Transverse colon (tissue), 4 donors: ENCODE measurements at places on chromosomes 12 and 14. TPM values are rescaled to one million over a fixed set of nuclear protein-coding genes. Genes with fewer than 3 reads are reported as not detected.

- H3K4me3 ChIP-seq, result no peak overlapping the region
- no peaks in the 10 kb centered on the region for H3K36me3 ChIP-seq
- no peaks in the 10 kb centered on the region for H3K27me3 ChIP-seq
- no peak for DNase-seq
- H3K27ac ChIP-seq, result no peak overlapping the region
Observed at GRCh38 chr12:27812502-27812901, 32.5 kb upstream of the MANSC4 start.

The FIGNL2 gene
- total RNA-seq, result not detected

The CDCA3 gene
- total RNA-seq, result 3.0 TPM

- no peak for DNase-seq
- no peaks in the 10 kb centered on the region for H3K36me3 ChIP-seq
- H3K4me1 ChIP-seq, result no peaks in the 10 kb centered on the region
- no peak overlapping the region for H3K27ac ChIP-seq
- no peak overlapping the region for H3K4me3 ChIP-seq
- no peaks in the 10 kb centered on the region for H3K27me3 ChIP-seq
Observed at GRCh38 chr12:26058818-26059217, 66.0 kb downstream of the BHLHE41 start.

DNA sequence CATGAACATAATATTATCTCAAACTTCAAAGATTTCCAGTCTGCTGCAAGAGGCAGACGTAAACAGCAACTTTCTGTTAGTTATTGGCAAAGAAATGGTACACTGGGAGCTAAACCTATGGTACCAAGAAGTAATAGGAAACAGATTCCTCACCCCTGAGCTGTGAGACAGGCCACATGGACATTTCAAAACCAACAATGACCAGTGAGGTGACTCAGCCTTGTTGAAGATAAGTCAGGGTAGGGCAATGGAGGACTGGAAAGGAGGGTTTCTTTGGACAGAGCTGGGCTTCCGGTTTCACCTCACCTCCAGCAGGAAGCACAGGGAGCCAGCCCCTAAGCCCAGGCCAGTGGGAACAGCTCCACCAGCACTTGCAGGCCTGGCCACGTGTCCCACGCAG, 1320.5 kb downstream of the AACS start:
- no peak overlapping the region for H3K4me3 ChIP-seq
- H3K4me1 ChIP-seq, result no peaks in the 10 kb centered on the region
- H3K36me3 ChIP-seq, result no peaks in the 10 kb centered on the region
- H3K27ac ChIP-seq, result no peak overlapping the region
- no peaks in the 10 kb centered on the region for H3K27me3 ChIP-seq
- DNase-seq, result no peak

GRCh38 chr12:25692115-25693035, 139.3 kb upstream of the LMNTD1 start:
- DNase-seq, result no peak
- H3K4me1 ChIP-seq, result no peaks in the 10 kb centered on the region
- H3K36me3 ChIP-seq, result no peaks in the 10 kb centered on the region
- no peak overlapping the region for H3K4me3 ChIP-seq

GRCh38 chr12:109873653-109874052, 6.7 kb downstream of the GLTP start:
- H3K4me1 ChIP-seq, result peaks cover 64% of the 10 kb centered on the region
- no peak overlapping the region for H3K4me3 ChIP-seq
- peak; percentile 33 for DNase-seq
- no peaks in the 10 kb centered on the region for H3K27me3 ChIP-seq

DNA sequence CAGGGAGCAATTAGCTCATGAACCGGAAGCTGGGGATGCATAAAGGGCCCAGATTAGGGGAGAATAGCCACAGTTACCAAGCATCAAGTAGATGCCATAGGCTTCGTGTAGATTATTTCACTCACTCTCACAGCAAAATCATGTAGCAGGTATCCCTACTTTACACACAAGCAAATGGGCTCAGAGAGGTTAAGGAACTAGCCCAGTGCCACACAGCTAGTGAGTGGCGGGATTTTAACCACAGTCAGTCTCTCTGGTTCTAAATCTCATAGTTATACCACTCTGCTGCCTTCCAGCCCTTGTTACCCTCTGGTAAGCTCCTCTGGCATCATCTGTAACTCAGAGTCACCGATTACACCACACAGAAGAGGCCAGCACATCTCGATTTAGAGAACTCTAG, 49.0 kb downstream of the IQSEC3 start:
- no peaks in the 10 kb centered on the region for H3K4me1 ChIP-seq
- no peak overlapping the region for H3K4me3 ChIP-seq
- H3K27ac ChIP-seq, result no peak overlapping the region
- peaks cover 7% of the 10 kb centered on the region for H3K27me3 ChIP-seq

DNA sequence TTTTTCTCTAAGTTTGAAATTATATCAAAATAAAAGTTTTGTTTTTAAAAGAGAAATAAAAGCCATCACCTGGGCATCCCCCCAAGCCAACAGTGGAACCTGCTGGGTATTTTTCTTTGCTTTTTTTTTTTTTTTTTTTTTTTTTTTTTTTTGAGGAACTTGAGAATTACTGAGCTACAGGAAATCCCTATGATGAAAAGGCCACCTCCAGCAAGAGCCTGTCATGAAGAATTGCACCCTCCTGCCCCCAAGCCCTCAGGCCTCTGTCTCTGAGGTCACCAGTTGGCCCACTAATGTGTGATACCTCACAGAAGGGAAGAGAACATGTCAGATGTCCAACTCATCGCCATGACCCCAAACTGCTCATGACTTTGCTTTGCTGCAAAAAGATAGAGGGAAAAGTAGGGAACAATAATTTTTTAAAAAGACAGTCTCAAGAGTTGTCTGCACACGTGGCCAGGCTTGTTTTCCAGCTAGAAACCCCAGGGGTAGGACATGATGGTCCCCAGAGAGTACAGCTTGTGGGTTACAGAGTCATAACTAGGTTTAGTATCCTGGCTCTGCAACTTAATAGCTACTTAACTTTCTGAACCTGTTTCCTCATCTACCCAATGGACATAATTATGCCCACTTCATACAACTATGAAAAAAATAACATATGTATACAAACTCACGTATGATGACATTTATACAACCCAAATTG, 124.3 kb upstream of the EGLN3 start:
- no peak overlapping the region for H3K4me3 ChIP-seq
- no peak overlapping the region for H3K27ac ChIP-seq
- H3K4me1 ChIP-seq, result no peaks in the 10 kb centered on the region
- H3K36me3 ChIP-seq, result no peaks in the 10 kb centered on the region

GRCh38 chr12:19520646-19521415, 81.5 kb downstream of the AEBP2 start:
- H3K36me3 ChIP-seq, result peaks cover under 1% of the 10 kb centered on the region
- no peaks in the 10 kb centered on the region for H3K27me3 ChIP-seq
- DNase-seq, result no peak
- no peaks in the 10 kb centered on the region for H3K4me1 ChIP-seq

DNA sequence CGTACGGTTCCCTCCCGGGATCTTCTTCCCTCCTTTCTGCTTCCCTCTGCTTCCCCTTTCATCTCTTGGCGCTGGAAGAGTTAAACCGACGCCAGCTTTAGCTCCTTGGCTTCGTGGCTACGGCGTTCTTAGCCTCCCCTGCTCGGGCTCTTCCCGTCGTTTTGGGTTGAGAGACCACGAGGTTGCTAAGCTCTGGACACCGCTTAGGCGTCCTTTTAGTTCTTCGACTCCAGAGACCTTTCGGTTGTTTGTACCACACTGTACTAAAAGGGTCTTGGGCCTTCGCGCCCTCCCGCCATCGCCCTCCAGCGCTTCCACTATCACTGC, 545 bp downstream of the CPSF2 start:
- no peaks in the 10 kb centered on the region for H3K36me3 ChIP-seq
- H3K4me3 ChIP-seq, result peak overlapping the region; percentile 97
- peaks cover 20% of the 10 kb centered on the region for H3K4me1 ChIP-seq
- peak overlapping the region; percentile 97 for H3K27ac ChIP-seq

DNA sequence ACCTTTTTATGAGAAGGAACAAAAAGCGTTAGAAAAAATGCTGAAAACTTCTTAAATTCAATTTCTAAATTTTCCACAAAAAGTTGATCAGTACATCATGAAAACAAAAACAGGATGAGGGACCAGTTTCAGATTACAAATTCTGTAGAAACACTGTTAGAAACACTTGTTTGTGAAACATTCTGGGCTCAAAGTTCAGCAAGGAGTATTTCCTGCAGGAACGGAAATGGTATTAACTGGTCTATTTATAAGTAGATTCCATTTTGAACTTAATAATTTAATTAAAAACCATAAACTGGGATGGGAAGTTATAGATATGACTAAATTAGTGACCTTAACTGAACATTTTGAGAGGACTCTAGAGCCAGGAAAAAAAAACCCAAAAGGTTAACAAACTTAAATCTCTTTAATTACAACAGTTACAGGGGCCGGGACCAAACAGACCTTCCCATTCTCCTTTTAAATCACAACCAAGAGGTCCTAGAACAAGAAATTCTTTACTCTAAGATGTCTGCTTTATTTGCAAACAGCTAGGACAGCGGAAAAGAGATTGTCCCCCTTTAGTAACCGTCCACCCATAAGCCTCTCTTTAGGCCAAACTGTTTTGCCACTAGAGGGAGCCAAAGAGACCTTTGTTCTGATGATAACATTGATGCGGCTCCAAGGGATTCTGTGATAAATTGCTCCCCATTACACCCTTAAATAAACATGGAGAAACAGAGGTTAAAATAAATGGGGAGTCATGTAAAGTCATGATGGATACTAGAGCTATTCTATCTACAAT, 69.0 kb upstream of the RERGL start:
- no peak overlapping the region for H3K4me3 ChIP-seq
- no peaks in the 10 kb centered on the region for H3K27me3 ChIP-seq
- no peak overlapping the region for H3K27ac ChIP-seq
- no peaks in the 10 kb centered on the region for H3K36me3 ChIP-seq
- no peak for DNase-seq

GRCh38 chr14:95507174-95507573, 9.3 kb downstream of the SYNE3 start:
- H3K4me1 ChIP-seq, result peaks cover 15% of the 10 kb centered on the region
- no peaks in the 10 kb centered on the region for H3K36me3 ChIP-seq
- H3K27me3 ChIP-seq, result no peaks in the 10 kb centered on the region
- H3K27ac ChIP-seq, result peak overlapping the region; percentile 54
- H3K4me3 ChIP-seq, result no peak overlapping the region

The KLHDC1 gene
- total RNA-seq, result 7.5 TPM

DNA sequence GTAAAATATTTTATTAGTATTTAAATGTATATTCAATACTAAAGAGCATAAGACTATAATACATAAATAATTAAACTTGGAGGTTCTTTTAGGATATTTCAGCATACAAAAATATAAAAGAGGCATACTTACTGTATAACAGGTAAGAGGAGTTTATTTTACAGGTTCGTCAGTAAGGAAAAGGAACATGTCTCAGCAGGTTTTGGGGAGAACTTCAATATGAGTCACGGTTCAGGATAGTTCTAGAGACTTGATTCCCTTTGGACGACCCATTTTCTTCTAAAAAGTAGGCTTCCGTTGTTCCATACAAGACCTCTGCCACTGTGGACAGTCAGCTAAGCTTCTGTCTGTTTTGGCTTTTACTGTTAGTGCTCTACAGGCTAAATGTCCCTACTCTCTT, 181.1 kb downstream of the ALX1 start:
- H3K27me3 ChIP-seq, result no peaks in the 10 kb centered on the region
- DNase-seq, result no peak
- H3K4me1 ChIP-seq, result no peaks in the 10 kb centered on the region
- no peaks in the 10 kb centered on the region for H3K36me3 ChIP-seq

GRCh38 chr12:94712815-94713515, 62.6 kb upstream of the TMCC3 start:
- no peak overlapping the region for H3K4me3 ChIP-seq
- H3K4me1 ChIP-seq, result no peaks in the 10 kb centered on the region
- no peak for DNase-seq
- no peaks in the 10 kb centered on the region for H3K27me3 ChIP-seq

The CAND1 gene
- total RNA-seq, result 99.2 TPM

The CRACR2A gene
- 129 TPM for total RNA-seq

GRCh38 chr12:48803675-48804074, 14.6 kb upstream of the CACNB3 start:
- no peak for DNase-seq
- no peak overlapping the region for H3K4me3 ChIP-seq
- H3K27me3 ChIP-seq, result peaks cover 8% of the 10 kb centered on the region

The NFATC4 gene
- 58.0 TPM for total RNA-seq

The GPRC5D gene
- not detected for total RNA-seq

GRCh38 chr12:116276652-116277466, 634 bp downstream of the MED13L start:
- DNase-seq, result peak; percentile 76
- H3K27me3 ChIP-seq, result no peaks in the 10 kb centered on the region

GRCh38 chr14:32012062-32012461, 65.0 kb upstream of the ARHGAP5 start:
- no peak for DNase-seq
- no peaks in the 10 kb centered on the region for H3K4me1 ChIP-seq
- no peaks in the 10 kb centered on the region for H3K27me3 ChIP-seq
- H3K36me3 ChIP-seq, result no peaks in the 10 kb centered on the region
- no peak overlapping the region for H3K27ac ChIP-seq
- H3K4me3 ChIP-seq, result no peak overlapping the region

The RIN3 gene
- 16.2 TPM for total RNA-seq

The SALL2 gene
- 2.2 TPM for total RNA-seq

DNA sequence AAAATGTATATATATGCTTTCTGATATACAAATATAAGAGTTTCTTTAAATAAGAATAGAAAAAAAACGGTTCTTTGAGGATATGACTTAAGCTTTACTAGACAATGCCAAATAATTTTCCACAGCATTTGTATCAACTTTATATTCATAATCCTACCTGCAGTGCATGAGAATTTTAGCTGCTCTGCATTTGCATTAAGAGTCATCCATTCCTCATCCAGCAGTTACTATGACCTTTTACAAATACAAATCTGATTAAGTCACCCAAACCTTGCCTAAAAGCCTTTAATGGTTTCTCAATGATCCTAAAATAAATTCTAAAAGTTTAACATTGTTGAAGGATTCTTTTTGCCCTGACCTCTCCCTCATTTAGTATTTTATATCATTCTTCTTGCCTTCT, 116.5 kb downstream of the MGAT4C start:
- no peak for DNase-seq
- H3K27ac ChIP-seq, result no peak overlapping the region
- no peaks in the 10 kb centered on the region for H3K36me3 ChIP-seq
- H3K4me1 ChIP-seq, result no peaks in the 10 kb centered on the region
- H3K27me3 ChIP-seq, result no peaks in the 10 kb centered on the region
- H3K4me3 ChIP-seq, result no peak overlapping the region

The TBC1D30 gene
- 9.4 TPM for total RNA-seq

The PLA2G1B gene
- total RNA-seq, result not detected

The PTPRR gene
- 50.9 TPM for total RNA-seq

GRCh38 chr12:120834489-120835303, 69.5 kb downstream of the SPPL3 start:
- no peak overlapping the region for H3K27ac ChIP-seq
- H3K36me3 ChIP-seq, result no peaks in the 10 kb centered on the region
- no peaks in the 10 kb centered on the region for H3K27me3 ChIP-seq
- DNase-seq, result no peak

- H3K4me1 ChIP-seq, result no peaks in the 10 kb centered on the region
- DNase-seq, result no peak
- H3K36me3 ChIP-seq, result no peaks in the 10 kb centered on the region
- H3K27ac ChIP-seq, result no peak overlapping the region
Observed at GRCh38 chr14:93628048-93628447, 160.2 kb downstream of the PRIMA1 start.

The TFCP2 gene
- total RNA-seq, result 14.2 TPM

- no peak overlapping the region for H3K4me3 ChIP-seq
- H3K36me3 ChIP-seq, result no peaks in the 10 kb centered on the region
- H3K27me3 ChIP-seq, result no peaks in the 10 kb centered on the region
- peaks cover 42% of the 10 kb centered on the region for H3K4me1 ChIP-seq
Observed at GRCh38 chr12:71846322-71846940, 6.9 kb downstream of the TBC1D15 start.

GRCh38 chr12:3601461-3602150, 110.6 kb downstream of the PRMT8 start:
- no peak overlapping the region for H3K4me3 ChIP-seq
- no peaks in the 10 kb centered on the region for H3K36me3 ChIP-seq
- no peaks in the 10 kb centered on the region for H3K4me1 ChIP-seq
